ENCODE measurements at places on chromosomes 4 and X.

DNA sequence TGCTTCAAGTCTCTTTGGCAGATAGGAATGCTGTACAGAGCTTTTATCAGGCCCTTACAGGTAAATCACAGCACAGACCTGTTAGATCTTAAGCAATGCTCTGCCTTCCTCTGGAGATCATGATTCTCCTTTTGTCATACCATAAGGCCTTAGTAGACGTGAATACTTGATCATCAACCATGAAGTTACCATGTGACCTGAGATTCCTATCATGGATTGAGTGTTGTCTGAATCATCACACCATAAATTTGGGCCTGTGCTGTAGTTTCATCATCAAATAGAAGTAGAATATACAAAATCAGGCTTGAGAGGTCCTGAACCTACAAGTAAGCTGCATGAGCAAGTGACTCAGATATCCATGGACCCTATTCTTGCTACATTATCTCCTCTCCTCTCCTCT, 466.8 kb upstream of the INTU start:
- no peak for DNase-seq

DNA sequence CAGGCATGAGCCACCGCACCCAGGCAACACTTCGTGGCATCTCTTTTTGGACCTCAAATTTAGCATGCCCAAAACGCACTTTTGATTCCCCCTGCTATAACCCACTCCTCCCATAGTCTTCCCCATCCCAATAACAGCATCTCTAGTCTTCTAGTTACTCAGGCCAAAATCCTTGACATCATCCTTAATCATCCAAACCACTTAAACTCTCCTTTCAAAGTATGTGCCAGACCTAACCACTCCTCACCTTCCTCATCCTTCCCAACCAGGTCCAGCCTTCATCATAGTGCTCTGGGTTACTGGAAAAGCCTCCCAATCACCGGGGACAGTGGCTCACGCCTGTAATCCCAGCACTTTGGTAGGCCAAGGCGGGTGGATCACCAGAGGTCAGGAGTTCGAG, 41.9 kb downstream of the AFAP1 start:
- no peak for DNase-seq

GRCh38 chrX:150680974-150681373, 12.2 kb upstream of the MTMR1 start:
- peak; percentile 19 for DNase-seq

- DNase-seq, result no peak
Measured at GRCh38 chrX:39017077-39017476, 215.8 kb downstream of the MID1IP1 start.

DNA sequence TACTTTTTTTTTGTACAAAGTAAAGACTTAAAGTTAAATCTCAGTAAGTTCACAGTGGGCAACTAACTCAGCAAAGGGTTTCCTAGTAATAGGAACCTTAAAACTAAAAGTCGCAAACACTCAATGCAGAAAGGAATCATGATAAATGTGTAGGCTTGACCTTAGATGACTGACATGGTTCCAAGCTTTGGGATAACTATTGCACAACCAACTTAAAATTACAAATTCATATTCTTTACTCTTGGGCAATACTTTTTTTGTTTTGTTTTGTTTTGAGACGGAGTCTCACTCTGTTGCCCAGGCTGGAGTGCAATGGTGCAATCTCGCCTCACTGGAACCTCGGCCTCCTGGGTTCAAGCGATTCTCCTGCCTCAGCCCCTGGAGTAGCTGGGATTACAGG, 8.2 kb downstream of the ELOVL6 start:
- no peak for DNase-seq

Data from NCI-H446 (cell line).